ENCODE measurements at places on chromosomes 2 and 18.

DNA sequence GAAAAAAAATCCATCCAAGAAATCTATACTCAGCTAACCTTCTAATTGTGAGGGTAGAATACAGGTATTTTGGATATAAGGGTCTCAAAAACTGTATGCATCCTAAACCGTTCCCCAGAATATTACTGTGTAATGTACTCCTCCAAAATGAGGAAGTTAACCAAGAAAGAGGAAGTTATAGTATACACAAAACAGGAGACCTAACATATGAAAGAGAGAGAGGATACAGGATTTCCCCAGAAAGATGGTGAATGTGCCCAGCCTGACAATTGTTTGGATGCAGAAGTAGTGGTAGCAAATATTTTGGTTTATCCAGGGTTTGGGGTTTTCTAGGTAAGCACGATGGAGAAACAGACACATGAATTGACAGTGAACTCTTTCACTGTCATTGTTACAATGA is 50.6 kb downstream of the GALNT3 start:
- H3K27me3 ChIP-seq, result no peaks in the 10 kb centered on the region
- no peaks in the 10 kb centered on the region for H3K4me1 ChIP-seq
- H3K4me3 ChIP-seq, result no peak overlapping the region

- no peaks in the 10 kb centered on the region for H3K36me3 ChIP-seq
- H3K27ac ChIP-seq, result no peak overlapping the region
- no peak for DNase-seq
- H3K4me3 ChIP-seq, result no peak overlapping the region
- no peaks in the 10 kb centered on the region for H3K4me1 ChIP-seq
Observed at GRCh38 chr2:81767187-81767912, 1462.8 kb upstream of the LRRTM1 start.

- no peak for DNase-seq
- H3K27ac ChIP-seq, result no peak overlapping the region
- no peaks in the 10 kb centered on the region for H3K27me3 ChIP-seq
- no peak overlapping the region for H3K4me3 ChIP-seq
- H3K4me1 ChIP-seq, result no peaks in the 10 kb centered on the region
- H3K36me3 ChIP-seq, result no peaks in the 10 kb centered on the region
Observed at GRCh38 chr2:9897846-9898245, 53.6 kb upstream of the GRHL1 start.

DNA sequence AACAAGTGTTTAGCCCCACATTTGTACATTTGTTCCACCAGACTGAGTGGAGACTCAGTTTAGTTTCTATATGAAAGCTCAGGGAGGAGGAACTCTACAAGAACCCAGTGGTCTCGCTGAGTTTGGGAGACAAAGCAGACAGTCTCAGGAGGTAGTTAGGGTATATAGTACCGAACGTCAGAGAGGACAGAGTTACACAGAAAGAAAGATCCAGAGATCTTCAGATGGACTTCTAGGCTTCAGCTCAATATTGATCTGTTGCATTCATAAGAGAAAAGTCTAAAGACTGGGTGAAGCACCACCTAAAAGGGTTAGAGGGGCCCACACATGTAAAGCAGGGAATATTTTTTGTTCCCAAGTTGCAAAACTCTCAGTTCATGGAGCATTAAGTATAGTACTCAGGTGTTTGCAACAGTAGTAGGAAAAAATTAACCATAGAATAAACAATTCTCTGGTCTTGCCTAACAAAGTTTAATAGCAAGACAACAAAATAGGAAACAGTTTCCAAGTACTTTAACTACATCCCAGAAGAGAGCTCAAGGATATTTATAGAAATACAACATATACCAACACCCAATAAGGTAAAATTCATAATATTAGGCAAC is 4.2 kb downstream of the TFPI start:
- DNase-seq, result no peak
- peak overlapping the region; percentile 77 for H3K27ac ChIP-seq
- H3K36me3 ChIP-seq, result no peaks in the 10 kb centered on the region
- peak overlapping the region; percentile 60 for H3K4me3 ChIP-seq
- no peaks in the 10 kb centered on the region for H3K27me3 ChIP-seq
- H3K4me1 ChIP-seq, result no peaks in the 10 kb centered on the region

- no peaks in the 10 kb centered on the region for H3K4me1 ChIP-seq
- no peak for DNase-seq
- H3K36me3 ChIP-seq, result no peaks in the 10 kb centered on the region
Observed at GRCh38 chr2:142321706-142322280, 191.0 kb upstream of the LRP1B start.

DNA sequence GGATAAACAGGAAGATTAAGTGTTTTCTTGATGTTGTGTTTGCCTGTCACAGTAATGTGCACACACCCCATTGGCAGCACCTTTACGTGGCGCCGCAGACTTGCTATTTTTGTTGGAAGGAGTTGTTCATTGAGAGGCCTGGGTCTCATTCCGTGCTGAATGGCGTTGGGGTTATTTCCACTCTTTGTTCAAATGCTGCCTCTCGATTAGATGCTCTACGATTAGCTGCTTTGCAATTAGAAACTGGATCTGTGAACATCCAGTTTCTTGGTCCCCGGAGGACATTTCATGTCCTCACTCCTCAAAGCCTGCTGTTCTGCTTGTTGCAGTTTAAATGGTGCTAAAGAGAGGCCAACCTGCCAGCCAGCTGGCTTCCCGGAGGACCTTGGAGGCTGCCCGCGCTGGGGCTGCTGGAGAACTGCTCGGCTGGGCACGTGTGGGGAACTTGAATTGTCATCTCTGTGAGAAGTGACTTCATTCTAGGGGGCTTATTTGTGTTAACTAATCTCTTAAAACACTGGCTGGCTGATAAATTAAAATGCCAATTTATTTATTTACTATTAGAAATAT is 117.4 kb upstream of the NABP1 start:
- H3K4me1 ChIP-seq, result no peaks in the 10 kb centered on the region
- H3K36me3 ChIP-seq, result no peaks in the 10 kb centered on the region
- no peaks in the 10 kb centered on the region for H3K27me3 ChIP-seq
- H3K4me3 ChIP-seq, result no peak overlapping the region
- H3K27ac ChIP-seq, result no peak overlapping the region
- DNase-seq, result no peak

DNA sequence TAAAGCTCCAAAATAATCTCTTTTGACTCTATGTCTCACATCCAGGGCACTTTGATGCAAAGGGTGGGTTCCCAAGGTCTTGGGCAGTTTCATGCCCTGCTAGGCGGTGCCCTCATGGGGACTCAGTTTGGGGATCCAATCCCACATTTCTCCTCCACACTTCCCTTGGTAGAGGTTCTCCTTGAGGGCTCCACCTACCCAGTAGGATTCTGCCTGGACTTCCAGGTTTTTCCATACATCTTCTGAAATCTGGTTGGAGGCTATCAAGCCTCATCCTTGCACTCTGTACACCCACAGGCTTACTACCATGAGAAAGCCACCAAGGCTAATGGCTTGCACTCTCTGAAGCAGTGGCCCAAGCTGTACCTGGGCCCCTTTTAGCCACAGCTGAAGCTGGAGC is 49.8 kb upstream of the ERMN start:
- DNase-seq, result no peak
- H3K36me3 ChIP-seq, result no peaks in the 10 kb centered on the region
- no peak overlapping the region for H3K4me3 ChIP-seq
- H3K27me3 ChIP-seq, result no peaks in the 10 kb centered on the region
- peaks cover 7% of the 10 kb centered on the region for H3K4me1 ChIP-seq
- H3K27ac ChIP-seq, result no peak overlapping the region
